ENCODE measurements at places on chromosomes 2 and 18.

GRCh38 chr2:134689315-134689714 lies 29.5 kb downstream of the TMEM163 start:
- DNase-seq, result no peak

GRCh38 chr2:157172239-157172638 lies 85.3 kb upstream of the GALNT5 start:
- DNase-seq, result no peak

GRCh38 chr2:98300141-98300874 lies 45.9 kb upstream of the CNGA3 start:
- DNase-seq, result no peak

GRCh38 chr2:239881031-239881471 lies 144.1 kb downstream of the NDUFA10 start:
- DNase-seq, result no peak

DNA sequence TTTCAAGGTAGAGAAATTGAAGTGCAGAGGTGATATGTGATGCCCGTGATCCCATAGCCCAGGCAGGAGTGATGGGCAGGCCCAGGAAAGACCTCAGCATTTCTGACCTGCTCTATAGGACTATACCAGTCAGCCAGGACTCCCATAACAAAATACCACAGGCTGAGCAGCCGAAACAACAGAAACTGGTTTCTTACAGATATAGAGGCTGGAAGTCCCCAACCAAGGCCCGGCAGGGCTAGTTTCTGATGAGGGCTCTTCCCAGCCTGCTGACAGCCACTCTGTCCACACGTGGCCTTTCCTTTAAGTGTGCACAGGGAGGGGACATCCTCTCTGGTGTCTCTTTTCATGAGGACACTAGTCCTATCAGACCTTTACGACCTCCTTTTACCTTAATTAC lies 104.2 kb upstream of the AGAP1 start:
- no peak for DNase-seq

DNA sequence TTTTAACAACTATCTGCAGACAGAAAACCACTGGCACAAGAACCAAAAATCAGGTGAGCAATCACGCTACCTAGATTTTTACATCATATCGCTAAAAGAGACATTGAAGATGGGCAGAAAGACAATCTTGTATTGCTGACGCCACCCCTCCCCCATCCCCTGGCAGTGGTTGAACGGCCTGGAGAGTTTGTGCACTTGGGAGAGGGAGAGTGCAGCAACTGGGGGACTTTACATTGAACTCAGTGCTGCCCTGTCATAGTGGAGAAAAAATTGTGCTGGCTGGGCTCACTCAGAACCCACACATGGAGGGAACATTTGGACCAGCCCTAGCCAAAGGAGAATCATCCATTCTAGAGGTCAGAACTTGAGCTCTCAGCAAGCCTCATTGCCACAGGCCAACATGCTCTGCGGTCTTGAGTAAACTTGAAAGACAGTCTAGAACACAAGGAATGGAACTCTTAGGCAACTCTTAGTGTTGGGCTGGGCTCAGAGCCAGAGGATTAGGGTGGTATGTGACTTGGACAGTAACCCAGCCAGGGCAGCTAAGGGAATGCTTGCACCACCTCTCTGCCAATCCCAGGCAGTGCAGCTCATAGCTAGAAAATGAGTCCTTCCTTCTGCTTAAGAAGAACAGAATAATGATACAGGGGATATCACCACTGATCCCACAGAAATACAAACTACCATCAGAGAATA lies 220.0 kb upstream of the CYP26B1 start:
- DNase-seq, result peak; percentile 98

- DNase-seq, result no peak
Observed at GRCh38 chr18:74590671-74591070, 7.0 kb upstream of the ZNF407 start.

DNA sequence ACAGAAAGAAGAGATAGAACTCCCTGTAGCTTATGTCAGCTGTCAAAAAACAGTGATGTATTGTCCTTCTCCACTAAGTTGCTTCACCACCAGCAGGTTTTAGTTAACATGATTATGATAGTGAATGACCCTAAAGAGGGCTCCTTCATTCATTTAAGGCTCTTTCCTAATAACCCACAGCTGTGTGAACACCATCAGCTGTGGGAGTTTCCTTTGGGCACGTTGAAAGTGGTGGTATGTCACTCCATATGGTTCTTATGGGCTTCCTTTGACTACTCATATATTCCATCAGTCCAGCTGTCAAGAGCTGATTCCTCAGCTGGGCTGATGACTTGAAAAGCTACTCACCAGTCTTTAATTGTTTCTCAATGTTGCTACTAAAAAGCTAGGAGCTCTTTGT lies 210.3 kb downstream of the UBE2E3 start:
- no peak for DNase-seq

- DNase-seq, result no peak
Observed at GRCh38 chr2:130286983-130287655, 55.6 kb upstream of the IMP4 start.

GRCh38 chr18:74457043-74457724 lies at the start of gene DIPK1C:
TSS of gene DIPK1C (minus strand) at chr18:74457308. CDS start at chr18:74457259, 49 bp downstream.
- no peak for DNase-seq

DNA sequence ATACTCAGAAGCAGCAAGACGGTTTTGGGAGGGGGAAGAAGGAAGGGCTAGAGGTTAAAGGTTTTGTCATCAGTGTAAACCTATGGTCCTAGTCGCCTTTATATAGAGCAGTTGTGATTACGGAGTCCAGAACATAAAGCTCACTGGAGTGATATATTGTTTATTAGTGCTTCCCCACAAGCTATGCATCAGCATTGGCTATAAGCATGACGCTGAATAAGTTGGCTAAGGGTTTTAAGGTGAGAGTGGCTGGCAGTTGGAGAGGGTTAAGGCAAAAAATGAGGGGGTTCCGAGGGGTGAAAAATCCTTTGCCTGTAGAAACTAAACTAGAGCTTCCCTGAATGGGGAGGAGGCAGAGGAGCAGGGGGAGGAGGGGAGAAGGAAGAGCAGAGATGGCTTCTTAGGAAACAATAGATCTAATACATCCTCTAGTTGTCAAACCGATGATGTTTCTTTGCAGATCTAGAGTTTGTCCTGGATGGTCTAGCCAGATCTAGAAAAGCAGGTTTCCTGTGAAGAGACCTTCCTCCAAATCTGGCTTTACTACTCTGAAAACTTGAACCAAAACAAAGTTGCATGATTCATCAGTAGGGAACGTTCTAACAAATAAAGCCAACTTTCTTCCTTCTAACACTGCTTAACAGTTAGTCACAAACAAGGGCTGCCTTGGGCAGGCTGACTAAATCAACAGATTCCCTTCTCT lies 2.5 kb downstream of the KLF7 start:
- peak; percentile 51 for DNase-seq

- DNase-seq, result no peak
Observed at GRCh38 chr2:82652117-82652516, 1807.0 kb downstream of the SUCLG1 start.

- DNase-seq, result no peak
Observed at GRCh38 chr2:216285701-216286100, 86.6 kb downstream of the MARCHF4 start.

DNA sequence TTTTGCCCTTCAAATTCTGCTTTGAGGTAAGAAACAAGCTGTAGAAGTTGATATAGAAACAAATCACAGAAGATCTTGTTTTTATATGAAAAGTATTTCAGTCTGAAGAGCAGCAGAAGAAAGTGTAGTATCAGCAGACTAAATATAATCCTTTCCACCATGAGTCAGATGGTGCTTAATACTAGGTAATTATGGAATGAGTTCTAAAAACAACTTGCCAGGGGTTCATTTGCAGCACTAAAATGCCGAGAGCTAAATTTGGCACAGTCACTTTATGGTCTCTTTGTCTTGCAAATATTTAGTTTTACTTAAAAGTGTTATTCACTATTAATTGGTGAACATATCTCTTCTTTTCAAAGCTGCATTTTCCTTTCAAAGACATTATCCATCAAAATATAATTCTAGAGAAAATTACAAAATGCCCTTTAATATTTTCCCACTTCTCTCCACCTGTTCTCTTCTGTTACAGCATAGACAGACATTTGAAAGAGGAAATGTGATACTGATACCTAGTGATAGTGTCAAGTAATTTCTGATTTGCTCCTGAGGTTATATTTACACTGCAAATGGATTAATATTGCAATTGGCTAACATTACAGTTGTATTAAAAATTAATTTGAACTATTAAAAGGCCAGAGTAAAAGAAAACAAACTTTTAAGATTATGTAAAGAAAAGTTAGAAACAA lies 5.3 kb downstream of the MYL1 start:
- DNase-seq, result no peak

DNA sequence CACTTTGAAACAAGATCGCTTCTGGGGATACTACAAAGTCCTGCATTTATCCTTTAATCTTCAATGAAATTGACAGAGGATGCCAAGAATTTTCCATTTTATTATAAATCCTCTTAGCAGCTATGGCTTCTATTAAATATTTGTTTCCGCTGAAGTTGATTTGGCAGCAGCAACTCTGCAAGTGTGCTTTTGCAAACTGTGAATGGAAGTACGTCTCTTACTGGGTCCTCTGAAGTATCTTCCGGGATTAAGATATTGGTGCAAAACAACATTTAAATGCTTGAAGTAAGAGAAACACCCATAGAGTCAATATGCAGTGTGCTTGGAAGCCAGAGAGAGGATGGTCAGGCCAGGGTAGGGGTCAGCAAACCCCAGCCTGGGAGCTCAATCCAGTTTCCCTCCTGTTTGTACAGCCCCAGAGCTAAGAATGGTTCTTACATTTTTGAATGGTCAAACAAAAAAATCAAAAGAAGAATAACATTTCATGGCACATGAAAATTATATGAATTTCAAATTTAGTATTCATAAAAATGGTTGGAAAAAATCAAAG lies 13.6 kb downstream of the CCDC68 start:
- DNase-seq, result no peak

DNA sequence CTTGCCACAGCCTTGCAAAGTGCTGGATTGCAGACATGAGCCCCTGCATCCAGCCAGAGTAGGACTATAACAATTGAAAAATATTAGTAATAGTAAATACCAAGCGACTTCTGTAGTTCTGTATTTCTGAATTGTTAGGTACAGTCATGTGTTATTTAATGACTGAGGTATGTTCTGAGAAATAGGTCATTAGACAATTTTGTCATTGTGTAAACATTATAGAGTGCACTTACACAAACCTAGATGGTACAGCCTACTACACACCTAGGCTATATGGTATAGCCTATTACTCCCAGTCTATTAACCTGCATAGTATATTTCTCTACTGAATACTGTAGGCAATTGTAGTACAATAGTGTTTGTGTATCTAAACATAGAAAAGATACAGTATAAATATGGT lies 92.1 kb downstream of the GALNT1 start:
- DNase-seq, result no peak

DNA sequence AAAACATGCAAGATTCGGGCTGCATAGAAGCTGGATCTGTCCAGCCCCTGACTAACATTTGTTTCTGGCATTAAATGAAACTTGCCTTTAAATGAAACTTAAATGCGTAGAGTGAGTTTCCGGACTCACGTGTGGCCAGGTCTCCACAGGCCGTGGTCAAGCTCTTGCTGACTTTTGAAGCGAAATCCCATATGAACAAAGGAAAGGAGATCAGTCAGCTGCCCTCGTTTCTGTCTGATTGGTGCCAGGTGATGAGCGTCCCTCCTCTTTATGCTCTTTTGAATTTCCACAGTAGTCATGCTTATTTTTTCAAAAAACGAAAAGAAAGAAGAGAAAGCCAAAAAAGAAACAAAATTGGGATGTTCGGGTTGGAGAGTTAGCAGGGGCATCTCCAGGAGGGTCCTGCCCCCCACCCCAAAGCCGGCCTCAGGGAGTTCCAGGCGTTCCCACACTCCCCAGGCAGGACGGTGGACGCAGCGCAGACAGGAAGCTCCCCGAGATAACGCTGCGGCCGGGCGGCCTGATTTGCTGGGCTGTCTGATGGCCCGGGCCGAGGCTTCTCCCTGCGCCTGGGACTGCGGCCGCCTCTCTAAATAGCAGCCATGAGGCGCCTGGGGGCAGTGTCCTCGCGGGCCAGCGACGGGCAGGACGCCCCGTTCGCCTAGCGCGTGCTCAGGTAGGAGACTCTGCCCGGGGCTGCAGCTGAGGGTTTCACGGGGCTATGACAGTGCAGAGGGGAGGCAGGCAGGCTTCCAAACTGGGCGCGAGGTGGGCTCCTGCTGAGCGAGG lies at the start of gene COLEC11:
COLEC11 (plus strand) TSS at position 620 of the 789 bp plus-strand sequence. CDS start 9,229 bp downstream, outside the sequence.
- DNase-seq, result no peak

- no peak for DNase-seq
Observed at GRCh38 chr18:12030670-12031069, 49.4 kb downstream of the IMPA2 start.

DNA sequence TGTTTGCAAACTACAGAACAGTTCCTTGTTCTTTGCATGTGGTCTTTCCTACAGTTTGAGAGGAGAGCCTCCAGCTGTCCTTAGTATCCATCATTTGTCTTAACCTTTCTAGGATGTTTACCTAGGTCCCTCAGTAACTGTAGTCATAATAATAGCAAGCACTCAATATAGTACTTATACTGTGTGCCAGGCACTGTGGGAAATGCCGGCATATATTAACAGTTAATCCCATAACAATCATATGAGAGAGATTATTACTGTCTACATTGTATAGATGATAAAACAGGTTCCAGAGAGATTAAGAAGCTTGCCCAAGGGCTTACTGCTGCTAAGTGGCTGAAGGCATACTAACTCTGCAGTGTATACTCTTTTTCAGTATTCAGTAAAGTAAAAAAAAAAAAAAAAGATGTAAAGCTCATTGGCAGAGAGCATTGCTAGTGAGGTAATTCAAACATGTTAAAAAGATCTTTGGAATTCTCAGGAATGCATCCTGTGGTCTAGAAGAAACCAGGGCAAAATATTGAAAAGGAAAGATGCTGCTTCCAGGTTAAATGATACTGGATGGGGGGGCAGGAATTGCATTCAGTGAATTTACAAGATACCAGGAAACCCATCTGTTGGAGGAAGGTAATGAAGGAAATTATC lies 72.3 kb downstream of the SPTBN1 start:
- no peak for DNase-seq

DNA sequence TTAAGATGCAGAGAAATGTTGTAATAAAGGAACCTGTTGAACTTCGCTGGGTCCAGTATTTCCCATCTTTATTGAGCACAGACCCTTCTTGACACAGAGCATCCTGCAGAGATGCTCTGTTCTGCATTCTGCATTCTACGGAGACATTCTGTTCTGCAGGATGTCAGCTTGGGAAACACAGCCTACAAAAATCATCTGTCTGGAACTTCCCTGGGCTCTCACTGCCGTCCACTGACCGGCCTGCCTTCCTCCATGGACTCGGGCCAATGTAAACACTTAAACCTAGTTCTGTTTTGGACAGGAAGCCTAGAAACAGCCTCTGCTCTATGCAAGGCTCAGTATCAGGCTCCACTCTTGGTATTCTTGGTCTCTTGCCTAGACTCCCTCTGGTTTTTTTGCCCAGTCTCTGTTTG lies 90.0 kb upstream of the PPP1CB start:
- DNase-seq, result peak; percentile 52
